Activated naive CD4-positive, alpha-beta T cell treated with anti-CD3 and anti-CD28 coated beads, Interleukin-2, amount 50 U/mL, for 72 hours (primary cell): ENCODE measurements at places on chromosomes 7 and 10. TPM values are rescaled to one million over a fixed set of nuclear protein-coding genes. Genes with fewer than 3 reads are reported as not detected.

- no peak for DNase-seq
Observed at GRCh38 chr7:112410092-112410491, 40.2 kb upstream of the IFRD1 start.

- no peak for DNase-seq
Observed at GRCh38 chr7:101743995-101744360, 73.4 kb upstream of the CUX1 start.

GRCh38 chr7:101651112-101651511 lies 22.0 kb upstream of the MYL10 start:
- no peak for DNase-seq

MPP7 gene
- 13.2 TPM for total RNA-seq

PNLIP gene
- not detected for total RNA-seq

DNA sequence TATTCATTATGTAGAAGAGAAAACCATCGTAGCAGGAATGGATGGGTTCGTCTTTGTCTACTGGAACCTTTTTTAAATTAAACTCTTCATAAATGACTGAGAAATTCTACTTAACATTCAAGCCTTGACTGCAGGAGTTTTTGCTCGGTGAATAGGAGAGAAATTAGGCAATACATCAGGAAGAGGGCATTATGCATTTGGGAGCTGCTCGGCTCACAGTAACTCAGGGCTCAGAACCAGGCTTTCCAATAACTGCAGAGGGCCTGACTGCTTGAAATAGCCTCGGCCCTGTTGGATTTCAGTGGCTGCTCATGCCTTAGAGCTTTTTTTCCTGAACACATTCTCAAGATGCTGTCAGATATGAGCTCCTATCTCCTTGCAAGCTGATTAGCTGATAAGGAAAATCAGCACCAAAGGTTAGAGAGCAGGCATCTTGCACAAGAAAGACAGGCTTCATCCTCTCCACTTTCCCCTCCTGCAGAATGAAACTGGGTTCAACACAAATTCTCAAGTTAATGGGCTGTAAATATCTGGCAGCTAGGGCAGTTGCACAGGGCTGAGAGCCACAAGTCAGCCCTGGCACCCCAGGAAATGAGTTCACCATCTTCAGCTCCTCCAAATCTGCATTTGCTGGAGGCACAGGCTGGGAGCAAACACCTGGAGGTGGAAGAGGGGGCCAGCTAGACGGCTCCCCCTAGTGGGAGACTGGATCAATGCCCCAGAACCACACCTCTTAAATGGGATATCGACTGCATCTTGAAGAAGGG lies 24.3 kb downstream of the TECTB start:
- DNase-seq = peak; percentile 47

DNA sequence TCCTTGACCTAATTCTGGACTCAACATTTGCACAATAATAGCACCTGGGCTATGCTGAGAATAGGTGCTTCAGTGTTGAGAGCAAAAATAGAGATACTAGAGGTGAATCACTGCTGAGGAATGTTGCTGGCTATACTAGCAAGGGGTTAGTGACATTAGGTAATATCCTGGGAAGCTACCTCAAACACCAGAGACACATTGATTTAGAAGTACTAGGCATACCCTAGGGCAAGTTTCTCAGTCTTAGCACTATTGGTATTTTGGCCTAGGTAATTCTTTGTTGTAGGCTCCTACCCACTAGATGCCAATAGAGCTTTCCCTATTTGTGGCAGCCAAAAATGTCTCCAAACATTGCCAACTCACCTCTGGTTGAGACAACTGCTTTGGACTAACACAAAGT lies 484.0 kb upstream of the MBL2 start:
- DNase-seq = no peak

DNA sequence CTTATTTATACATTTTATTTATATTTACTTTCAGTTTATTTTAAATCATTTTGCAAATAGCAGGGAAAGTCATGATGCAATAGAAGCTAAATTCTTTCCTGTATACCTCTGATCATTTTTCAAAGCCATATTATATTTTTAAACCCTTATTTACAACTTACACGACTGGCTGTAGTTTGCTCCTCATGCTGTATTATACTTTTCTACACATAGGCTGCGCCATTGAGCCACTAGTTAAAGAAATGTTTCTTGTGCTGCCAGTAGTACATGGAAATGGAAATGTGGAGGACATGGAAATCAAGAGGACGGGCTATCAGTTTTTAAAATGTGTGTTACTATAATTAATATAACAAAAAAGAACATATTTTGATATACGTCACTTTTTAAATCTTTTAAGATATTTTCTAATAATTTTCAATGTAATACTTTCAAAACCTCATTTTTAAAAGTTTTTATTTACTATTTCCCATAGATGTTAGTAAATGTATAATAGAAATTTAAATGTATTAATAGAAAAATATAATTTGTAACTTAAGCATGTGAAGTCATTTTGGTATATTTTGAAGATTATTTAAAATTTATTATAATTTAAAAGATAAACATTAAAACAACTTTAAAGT lies 118.5 kb downstream of the VTI1A start:
- DNase-seq = peak; percentile 27

- no peak for DNase-seq
Observed at GRCh38 chr7:119175911-119176627, 951.6 kb downstream of the ANKRD7 start.

CCL24 gene
- total RNA-seq = not detected

DNA sequence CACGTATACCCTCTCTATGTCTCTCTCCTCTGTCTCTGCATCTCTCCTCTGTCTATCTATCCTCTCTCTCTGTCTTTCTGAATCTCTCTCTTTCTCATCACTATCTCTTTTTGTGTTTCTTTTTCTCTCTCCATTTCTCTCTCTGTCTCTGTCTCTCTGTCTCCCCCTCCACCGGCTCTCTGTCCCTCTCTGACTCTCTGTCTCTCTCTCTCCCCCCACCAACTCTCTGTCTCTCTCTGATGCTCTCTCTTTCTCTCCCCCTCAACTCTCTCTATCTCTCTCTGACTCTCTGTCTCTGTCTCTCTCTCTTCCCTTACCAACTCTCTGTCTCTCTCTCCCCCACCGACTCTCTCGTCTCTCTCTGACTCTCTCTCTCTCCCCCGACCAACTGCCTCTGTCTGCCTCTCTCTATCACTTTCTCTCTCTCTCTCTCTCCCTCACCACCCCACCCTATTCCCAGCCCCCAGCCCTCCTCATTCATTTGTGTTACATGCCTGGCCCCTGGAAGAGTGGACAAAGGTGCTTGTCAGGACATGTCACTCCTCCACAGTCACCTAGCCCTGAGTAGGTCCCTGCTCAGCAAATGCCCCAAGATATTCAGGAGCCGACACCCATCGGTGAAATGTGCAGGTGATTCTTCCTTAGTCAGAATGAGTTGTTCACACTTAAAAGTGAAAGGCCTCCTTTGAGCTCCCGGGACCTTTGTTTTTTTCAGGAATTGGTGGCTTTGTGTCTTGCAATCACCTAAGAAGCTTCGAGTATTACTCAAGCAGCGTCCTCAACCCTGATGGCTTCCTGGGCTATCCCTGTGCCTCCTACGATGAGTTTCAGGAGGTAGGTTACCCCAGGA lies 13.6 kb downstream of the PNLIPRP2 start:
- no peak for DNase-seq

- DNase-seq = no peak
Observed at GRCh38 chr7:159212226-159212625, 67.6 kb upstream of the VIPR2 start.

DNA sequence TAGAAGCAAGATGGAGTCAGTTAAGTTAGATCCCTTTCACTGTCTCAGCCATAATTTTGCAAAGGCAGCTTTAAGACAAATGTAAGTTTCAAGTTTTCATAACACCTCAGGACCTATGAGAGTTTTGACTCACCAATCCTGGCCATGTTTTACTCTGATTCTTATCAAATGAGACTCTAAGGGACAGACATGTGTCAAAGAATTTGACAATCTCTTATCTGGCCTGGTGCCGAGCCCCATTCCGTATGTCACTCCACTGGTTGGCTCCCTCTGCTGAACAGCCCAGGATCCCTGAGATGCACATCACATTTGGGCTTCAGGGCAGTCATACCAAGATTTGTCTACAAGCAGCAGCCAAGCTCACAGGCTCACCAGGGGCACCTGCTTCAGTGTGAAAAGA lies 187.6 kb upstream of the STK17A start:
- no peak for DNase-seq

DNA sequence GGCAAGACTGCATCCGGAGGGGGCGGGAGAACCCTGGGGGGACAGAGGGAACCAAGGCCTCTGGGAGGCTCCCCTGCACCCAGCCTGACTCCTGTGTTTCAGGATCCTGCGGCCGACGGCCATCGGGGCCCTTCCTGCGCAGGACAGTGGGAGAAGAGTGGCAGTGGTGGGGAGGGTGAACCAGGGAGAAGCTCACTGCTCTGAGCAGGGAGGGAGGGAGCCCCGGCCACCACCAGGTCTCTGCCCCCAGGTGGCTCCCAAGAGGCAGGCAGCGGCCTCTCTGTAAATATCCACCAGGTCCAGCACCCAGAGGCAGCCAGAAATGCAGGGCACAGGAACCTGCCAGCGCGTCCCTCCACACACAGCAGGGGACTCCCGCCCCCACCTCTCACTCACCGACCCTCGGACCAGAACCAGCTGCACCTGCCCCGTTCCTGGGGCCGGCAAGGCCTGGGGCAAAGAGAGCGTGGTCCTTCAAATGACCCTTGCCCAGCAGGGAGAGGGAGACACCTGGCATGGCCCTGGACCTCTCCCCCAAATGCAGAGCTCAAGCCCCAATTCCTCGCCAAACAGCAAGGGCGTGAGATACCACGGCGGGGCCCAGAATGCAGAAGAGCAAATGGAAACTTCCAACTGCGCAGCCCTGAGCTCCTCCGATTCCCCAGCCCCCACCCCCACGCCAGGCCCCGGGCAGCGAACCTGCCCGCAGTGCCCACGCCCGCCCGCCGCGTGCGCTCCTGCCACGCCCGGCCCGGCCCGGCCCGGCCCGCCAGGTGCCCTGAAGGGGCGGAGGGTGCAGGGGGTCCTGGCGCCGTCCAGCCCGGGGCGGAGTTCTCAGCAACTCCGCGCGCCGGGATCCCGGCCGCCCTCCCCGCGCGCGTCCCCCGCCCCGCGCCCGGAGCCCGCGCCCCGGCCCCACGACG lies 805 bp downstream of the RASGEF1A start:
- DNase-seq = no peak

DNA sequence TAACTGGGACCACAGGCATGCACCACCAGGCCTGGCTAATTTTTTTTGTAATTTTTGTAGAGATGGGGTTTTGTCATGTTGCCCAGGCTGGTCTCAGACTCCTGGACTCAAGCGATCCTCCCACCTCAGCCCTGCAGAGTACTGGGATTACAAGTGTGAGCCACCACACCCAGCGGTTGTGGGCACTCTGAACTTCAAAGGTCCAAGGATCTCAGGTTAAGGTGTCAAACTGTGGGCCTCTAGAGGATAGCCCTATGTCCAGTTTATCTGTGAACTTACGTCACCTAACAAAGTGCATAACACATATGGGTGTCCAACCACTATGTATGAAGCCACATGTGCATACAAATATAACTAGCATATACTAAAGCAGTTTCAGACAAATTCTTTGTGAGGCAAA lies 3.2 kb upstream of the IL2RA start:
- no peak for DNase-seq

DNA sequence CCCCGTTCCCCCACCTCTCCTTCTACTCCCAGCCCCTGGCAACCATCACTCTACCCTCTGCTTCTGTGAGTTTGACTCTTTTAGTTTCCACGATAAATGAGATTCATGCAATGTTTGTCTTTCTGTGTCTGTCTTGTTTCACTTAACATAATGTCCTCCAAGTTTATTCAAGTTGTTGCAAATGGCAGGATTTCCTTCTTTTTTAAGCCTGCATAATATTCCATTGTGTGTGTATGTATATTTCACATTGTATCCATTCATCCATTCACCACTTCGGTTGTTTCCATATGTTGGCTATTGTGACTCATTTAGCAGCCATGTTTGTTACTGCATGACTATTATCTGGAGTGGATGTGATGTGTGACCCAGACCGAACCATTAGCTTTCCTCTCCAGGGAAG lies 64.3 kb downstream of the VIM start:
- DNase-seq = no peak

DNA sequence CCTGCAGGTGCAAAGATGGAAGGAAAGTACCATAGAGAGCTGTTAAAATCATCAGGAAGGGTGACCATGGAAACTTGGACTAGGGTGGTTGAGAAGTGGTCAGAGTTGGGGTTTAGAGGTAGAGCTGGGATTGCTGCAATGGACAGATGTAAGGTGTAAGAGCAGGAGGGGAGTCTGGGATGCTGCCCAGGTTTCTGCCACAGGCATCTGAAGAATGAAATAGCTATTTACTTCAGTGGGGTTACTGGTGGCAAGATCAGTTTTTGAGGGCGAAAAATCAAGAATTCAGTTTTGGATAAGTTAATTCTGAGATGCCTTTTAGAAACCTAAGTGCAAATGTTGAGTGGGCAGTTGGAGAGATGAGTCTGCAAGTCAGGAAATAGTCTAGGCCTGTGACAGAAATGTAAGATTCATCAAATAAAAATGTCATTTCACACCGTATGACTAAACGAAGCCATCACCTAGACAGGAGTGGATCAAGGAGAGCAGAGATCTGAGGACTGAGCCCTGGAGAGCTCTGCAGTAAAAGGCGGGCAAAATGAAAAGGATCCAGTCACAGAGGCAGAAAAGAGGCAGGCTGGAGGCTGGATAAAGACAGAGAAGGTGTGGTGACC lies 22.7 kb upstream of the TOMM7 start:
- DNase-seq = no peak

DNA sequence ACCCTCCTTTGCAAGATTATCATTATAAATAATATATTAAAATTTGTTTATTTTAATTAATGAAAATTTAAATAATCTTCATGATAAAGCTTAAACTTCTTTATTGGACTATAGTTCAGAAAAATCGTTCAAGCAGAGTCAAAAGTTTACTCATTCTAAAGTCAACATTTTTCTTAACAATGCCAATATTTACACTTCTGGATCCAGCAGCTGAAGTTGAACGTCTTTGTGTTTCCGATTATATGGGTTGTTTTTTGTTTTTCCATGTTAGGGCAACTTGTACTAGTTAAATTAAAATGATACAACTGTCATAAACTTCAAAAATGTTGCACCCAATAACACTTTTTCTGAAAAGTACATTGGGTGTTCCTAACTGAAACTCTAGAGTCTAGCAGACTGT lies 43.8 kb downstream of the GRB10 start:
- no peak for DNase-seq

DNA sequence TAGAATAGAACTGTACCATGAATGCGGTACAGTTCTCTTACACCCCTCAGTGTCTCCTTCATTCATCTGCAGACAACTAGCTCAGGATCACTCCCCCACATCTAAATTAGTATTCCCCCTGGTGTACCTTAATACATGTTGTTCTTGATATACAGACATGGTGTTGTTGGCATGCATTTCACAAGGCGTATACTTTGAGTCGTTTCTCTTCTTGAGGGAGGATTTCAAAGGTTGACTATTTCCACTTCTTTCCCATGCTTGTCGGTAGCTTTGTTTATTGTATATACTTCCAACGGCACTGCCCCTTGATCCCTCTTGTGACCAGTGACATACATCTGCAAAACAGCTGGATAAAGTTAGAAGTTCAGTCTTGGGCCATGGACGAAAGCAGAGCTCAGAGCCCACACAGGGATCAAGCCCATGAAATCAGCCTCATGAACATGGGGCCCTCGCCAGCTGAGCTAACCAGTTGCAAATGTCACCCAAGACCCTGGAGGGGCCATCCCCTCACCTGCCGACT lies 8.6 kb downstream of the CPA4 start:
- no peak for DNase-seq
